ENCODE measurements at places on chromosomes 6 and 20. TPM values are rescaled to one million over a fixed set of nuclear protein-coding genes. Genes with fewer than 3 reads are reported as not detected.

OPN5 gene
- 0.17 TPM for total RNA-seq

EPPIN gene
- not detected for total RNA-seq

MLIP gene
- 436 TPM for total RNA-seq

SLC17A9 gene
- total RNA-seq: 1.5 TPM

C2 gene
- 5.8 TPM for total RNA-seq

HRH3 gene
- total RNA-seq: not detected

ZNF831 gene
- total RNA-seq: 0.17 TPM

CNR1 gene
- total RNA-seq: 0.47 TPM

RIMS1 gene
- 1.2 TPM for total RNA-seq

NCOA3 gene
- 23.3 TPM for total RNA-seq

TFAP2D gene
- not detected for total RNA-seq

PGC gene
- not detected for total RNA-seq

BTN1A1 gene
- total RNA-seq: not detected

PREX1 gene
- total RNA-seq: 8.3 TPM

POPDC3 gene
- total RNA-seq: 59.2 TPM

KIF3B gene
- 9.1 TPM for total RNA-seq

ZNF334 gene
- 0.52 TPM for total RNA-seq

Data from left ventricle myocardium superior (tissue), 1 donor.